Gastrocnemius medialis (tissue), 4 donors: ENCODE measurements at places on chromosomes 16 and 17. TPM values are rescaled to one million over a fixed set of nuclear protein-coding genes. Genes with fewer than 3 reads are reported as not detected.
A peak's percentile ranks its signal among the peaks of the same experiment; 100 is the strongest.

GRCh38 chr17:45310380-45311324 lies 6.2 kb downstream of the MAP3K14 start:
- peak; percentile 57 for DNase-seq

- no peak for DNase-seq
Measured at GRCh38 chr16:70679671-70680494, 6.0 kb downstream of the MTSS2 start.

DNA sequence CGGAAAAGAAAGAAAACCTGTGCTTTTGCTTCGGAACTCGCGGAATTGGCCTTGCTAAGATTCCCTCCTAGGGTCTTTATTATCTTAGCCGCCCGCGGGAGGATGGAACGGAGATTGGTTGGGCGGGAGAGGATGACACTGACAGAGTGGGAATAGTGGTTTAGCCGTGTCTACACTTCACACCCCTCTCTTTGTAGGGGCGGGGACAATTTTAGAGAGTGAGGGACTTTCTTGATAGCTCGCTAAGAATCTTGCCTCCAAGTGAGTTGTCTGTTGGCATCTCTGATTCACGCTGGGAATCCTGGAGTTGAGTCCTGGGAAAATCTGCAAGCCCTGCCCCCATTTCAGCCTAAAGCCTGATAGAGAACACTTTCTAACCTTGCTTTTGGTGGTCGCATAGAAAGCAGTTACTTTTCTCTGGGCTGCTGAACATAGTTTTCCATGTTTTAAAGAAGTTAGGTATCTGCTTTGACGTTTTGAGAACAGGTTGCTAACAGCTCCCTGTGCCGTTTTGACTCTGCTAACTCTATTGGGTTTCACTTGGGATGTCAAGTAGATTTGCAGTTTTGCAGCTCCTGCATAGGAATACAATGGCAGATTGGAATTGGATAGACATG lies 697 bp downstream of the NOL11 start:
- no peak for DNase-seq

DNA sequence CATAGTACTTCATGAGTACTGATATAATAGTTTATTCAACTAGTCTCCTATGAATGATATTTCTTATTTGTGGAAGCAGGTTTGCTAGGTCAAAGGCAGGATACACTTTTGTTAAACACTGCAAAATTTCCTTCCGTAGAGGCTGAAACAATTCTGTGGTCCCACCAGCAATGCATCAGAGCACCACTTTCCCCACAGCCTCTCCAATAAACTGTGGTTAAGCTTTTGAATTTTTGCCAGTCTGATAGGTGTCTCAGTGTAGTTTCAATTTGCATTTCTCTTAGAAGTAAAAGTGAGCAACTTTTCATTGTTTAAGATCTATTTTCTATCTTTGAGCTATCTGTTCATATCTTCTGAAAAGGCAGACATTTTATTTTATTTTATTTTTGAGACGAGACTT lies 36.4 kb upstream of the CORO6 start:
- no peak for DNase-seq

- no peak for DNase-seq
Measured at GRCh38 chr17:76063875-76064546, 8.3 kb downstream of the SRP68 start.

DNA sequence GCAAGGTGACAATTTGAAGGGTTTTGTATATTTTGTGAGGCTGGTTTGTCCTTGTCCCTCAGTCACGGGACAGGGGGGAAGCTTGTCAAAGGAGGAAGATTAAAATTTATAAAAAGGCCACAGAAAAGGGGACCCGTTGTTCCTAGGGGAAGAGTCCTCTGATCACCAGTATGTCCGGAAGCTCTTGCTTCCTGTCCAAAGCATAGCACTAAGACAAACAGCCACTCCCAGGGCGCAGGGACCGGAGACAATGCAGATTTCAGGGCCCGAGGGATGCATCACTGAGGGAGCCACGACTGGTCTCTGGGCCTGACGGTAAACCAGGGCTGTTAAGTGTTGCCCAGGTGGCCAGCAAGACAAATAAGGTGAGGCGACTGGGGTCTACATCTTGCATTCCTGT lies 95.2 kb downstream of the MAF start:
- peak; percentile 27 for DNase-seq

DNA sequence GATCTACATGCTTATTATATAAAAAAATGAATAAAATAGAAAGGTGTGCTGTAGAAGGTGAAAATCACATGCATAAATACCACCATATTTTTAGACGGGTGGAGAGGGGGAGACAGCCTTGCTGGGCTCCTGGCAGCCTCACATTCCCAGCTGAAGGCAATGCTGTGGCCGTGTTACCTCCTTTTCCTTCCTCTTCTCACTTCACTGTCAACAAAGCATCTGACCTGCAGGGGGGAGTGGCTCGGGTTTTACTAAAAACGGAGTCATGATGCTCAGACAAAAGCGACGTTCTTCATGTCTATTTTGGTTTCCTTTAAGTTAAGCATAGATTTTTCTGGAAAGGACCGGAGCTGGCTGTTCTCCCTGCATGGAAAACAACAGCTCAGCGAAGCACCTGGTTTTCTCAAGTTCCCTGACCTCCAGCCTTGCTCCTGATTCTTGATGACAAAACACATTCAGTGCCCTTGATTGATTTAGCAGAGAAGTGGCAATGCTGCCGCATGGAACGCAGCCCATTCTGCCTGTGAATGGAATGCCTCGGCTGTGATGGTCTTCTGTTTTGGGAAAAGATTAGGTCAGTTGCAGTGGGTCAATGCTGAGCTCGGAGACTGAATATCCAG lies 5.5 kb upstream of the RPTOR start:
- no peak for DNase-seq

DNA sequence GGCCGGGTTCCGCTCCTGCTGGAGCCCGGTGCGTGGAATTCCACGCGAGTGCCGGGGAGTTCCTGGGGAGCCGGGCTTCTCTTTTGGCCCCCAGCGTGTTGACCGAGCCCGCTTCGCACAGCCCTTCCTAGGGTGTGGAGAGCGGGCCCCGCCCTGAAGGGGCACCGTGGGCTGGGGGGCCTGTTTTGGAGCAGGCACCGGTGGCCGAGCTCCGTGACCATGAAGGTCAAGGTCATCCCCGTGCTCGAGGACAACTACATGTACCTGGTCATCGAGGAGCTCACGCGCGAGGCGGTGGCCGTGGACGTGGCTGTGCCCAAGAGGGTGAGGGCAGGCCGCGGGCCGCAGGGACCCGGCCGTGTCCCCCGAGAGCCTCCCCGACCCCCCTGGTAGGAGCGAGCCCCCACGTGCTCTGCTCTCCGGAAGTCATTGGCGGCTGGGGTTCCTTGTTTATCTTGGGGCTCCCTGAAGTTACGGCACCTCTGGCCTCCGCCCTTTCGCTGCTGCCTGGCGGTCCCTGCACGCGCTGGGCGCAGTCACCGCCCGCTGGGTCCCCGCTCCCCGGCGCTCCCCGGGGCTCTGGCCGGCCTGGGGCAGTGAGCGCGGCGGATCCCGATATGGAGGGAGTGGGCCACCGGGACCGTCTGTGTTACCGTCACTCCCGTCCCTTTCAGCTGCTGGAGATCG lies 528 bp downstream of the HAGHL start:
- DNase-seq, result no peak

DNA sequence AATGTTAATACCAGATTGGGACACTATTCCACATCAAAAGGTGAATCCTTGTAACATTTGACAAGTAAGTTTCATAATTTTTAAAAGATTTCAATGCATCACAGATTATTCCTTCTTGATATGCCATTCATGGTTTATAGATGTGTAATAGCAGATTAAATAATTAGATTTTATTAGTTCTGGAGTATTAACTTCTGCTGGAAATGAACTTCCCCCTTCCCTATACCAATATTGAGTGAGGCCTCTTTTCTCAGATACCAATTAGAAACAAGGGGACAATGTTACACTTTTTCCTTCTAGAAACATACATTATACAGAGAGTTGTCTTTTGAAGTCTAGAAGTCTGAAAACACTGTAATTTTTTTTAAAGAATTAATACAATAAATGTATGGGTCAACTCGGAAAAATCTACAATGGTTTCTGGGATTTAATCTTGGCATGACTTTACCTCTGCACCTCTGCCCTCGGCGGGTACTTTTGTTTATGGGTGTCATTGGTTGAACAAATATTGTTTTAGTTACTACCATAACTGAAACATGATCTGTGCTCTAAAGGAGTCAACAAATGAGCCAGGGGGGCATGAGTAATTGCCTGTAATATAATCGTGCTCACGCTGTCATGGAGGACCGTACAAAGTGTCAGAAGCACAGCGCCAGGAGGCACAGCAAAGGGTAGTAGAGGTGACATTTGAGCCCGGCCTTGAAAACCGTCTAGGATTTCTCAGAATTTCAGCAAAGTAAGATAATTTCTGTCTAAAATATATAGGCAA lies 8.2 kb downstream of the LRRC37B start:
- DNase-seq, result peak; percentile 76

- no peak for DNase-seq
Measured at GRCh38 chr17:39139161-39139511, 12.3 kb downstream of the PLXDC1 start.

GRCh38 chr17:15184872-15185624 lies 80.1 kb downstream of the PMP22 start:
- DNase-seq, result no peak

GRCh38 chr17:50221864-50222545 lies 20.6 kb upstream of the COL1A1 start:
- DNase-seq, result peak; percentile 52

DNA sequence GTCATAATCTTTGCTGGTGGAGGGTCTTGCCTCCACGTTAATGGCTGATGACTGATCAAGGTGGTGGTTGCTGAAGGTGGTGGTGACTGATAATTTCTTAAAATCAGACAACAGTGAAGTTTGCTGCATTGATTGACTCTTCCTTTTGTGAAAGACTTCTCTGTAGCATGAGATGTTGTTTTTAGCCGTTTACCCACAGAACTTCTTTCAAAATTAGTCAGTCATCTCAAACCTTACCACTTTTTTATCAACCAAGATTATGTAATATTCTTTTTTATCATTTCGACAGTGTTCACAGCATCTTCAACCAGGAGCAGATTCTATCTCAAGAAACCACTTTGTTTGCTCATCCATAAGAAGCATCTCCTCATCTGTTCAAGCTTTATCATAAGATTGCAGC lies 5.9 kb downstream of the UQCRC2 start:
- no peak for DNase-seq

DNA sequence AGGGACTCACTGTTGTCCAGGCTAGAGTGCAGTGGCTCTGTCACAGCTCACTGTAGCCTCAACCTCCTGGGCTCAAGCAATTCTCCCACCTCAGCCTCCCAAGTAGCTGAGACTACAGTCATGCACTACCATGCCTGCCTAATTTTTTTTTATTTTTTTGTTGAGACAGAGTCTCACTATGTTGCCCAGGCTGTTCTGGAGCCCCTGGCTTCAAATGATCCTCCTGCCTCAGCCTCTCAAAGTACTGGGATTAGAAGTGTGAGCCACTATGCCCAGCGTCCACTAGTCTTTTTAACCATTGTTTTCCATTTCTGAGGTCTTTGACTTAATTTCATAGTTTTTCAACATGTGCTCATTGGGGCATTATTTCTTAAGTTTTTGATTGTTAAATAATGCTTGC lies 13.5 kb downstream of the NSRP1 start:
- no peak for DNase-seq

DNA sequence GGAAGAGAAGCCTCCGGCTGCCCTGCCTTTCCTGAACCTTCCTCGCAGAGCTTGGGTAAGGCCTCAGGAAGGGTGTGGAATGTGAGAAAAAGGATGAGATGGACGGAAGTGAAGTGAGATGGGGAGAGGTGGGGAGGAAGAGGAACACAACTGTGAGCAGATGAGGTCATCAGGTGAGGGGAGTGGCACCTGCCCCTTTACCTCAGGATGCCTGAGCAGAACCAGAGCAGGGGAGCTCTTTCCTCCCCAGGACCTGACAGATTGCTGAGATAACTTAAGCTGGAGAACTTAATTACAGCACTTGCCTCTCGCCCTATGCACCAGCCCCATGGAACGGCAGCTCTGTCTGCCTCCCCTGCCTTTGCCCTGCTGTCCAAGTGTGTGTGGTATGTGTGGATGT lies 29.8 kb downstream of the TMEM132E start:
- no peak for DNase-seq

- DNase-seq, result no peak
Measured at GRCh38 chr17:65985571-65985970, 206.4 kb downstream of the CEP112 start.

GRCh38 chr17:66805567-66805966 lies 29.4 kb upstream of the CACNG5 start:
- DNase-seq, result no peak

DNA sequence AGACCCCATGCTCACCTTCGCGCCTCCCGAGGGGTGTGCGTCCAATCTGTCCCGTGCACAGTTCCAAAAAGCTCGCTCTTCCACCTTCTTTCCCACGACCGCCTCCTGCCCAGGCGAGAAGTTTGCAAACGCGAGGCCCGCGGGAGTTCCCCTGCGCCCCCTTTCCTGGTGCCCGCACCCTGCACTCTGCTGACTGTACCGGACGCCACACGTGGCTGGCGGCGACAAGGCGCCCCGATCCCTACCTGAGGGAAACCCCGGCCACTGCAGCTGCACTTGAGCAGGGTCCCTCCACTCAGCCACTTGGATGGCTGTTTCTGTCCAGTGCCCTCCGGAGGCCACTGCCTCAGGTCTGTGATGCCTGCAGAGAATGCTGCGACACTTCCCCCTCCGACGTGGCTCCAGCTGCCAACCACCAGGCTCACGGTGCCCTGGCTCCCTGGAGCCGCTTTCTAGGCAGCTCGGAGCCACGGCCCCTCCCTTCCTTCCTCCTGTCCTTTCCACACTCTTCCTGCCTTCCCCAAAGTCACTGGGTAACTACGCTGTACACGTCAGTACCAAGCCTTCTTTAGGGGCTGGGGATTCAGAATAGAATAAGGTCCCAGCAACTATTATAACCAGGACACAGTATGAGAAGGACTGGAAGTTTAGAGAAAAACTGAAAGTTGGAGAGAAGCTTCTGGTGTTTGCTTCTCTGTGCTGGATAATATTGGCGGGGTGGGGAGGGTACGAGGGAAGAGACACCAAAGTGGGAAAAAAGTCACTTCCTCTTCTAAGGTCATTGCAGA lies at the start of gene MLKL:
Gene MLKL, minus strand, starts transcription at position 425 of the 788 bp plus-strand sequence. CDS start 5,105 bp downstream, outside the sequence.
- peak; percentile 35 for DNase-seq

DNA sequence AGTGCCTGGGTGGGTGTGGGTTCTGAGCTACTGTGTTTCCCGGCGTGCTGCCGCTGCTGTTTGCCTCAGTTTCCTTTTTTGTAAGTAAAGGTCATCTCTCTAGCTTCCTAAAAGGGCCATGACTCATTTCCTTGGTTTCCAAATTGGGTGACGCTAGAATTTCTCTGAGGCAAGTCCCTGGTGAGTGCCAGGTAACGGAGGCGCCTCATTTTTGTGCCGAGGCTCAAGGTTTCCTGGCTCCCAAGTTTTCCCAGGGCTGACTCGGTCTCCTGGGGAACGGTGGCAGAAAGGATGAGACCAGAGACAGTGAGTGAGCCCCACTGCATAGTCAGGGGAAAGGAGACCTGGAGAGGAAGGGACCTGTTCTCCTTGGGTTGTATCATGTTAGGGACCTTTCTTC lies 20.3 kb downstream of the MSI2 start:
- no peak for DNase-seq

GRCh38 chr16:75471723-75472633 lies 7.5 kb upstream of the TMEM170A start:
- DNase-seq, result peak; percentile 39

GRCh38 chr17:17849845-17850373 lies 13.1 kb upstream of the SREBF1 start:
- peak; percentile 51 for DNase-seq

Gene CNTD1
- total RNA-seq, result not detected

Gene ATP2C2
- total RNA-seq, result not detected

Gene ALDH3A1
- total RNA-seq, result not detected

Gene CLEC18A
- total RNA-seq, result not detected

Gene PDPR
- 20.2 TPM for total RNA-seq

Gene SCIMP
- 0.36 TPM for total RNA-seq

Gene WDR81
- 50.3 TPM for total RNA-seq

Gene SLC35G6
- not detected for total RNA-seq

Gene CARD14
- total RNA-seq, result not detected

Gene MIEF2
- 45.2 TPM for total RNA-seq
